ENCODE measurements at places on chromosomes 16 and 17.

- DNase-seq, result no peak
Measured at GRCh38 chr16:87782033-87782432, 16.2 kb upstream of the KLHDC4 start.

DNA sequence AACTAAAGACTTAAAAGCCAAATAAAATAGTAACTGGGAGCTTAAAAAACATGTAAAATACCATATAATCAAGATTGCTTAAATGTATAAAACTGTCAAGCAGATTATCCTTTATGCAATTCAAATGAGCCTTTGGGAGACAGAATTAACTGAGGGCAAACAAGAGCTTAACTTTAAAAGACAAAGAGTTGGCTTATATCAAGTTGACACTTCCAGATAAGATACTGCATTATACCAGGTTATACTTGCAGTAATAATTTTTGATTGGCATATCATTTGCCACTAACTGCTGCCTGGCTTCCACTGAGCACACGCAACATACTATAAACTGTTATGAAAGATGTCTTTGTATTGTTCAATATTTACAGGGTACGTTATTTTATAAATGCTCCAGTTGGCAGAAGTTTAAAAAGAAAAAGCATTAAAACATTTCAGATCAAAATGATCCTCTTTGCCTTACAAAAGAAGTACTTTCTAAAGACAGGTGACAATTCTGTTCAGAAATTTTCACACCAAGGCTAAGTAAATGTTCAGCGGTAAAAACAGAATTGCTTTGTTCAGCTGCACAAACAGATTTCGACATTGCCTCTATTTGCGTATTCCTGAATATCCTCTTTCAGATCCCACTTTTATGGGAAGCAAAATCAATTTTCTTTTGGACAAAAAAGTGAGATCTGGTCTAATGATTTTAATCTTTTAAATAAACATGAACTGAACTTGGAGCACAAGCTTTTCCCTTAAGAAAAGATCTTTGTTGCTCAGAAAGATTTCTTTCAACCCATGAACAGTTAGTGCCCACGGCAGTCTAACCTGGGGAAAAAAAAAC lies 50.7 kb downstream of the TOX3 start:
- DNase-seq, result no peak

DNA sequence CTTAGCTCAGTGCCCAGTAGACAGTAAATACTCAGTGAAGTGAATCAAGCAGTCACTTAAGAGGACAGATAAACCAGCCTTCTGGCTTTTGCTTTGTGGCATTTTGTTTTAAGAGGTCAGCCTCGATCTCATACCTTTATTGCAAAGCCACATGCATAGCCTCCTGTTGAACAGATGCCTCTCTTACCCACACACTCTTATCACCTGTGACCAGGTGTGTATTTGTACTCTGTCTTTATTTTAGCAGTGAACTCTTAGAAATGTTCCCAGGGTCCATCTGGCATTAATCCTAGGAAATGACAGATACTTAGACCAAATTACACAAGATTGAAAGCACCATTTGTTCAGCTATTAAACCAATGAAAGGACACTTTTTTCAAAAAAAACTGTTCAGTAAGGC lies 1426.5 kb downstream of the CDH11 start:
- DNase-seq, result no peak

GRCh38 chr16:60686824-60687223 lies 1349.4 kb downstream of the CDH8 start:
- DNase-seq, result no peak

GRCh38 chr17:15999974-16000827 lies 577 bp downstream of the TTC19 start:
- DNase-seq, result no peak

GRCh38 chr17:36089888-36090836 lies at the start of gene CCL3:
CCL3 (minus strand) TSS chr17:36090143; CDS start chr17:36090058, 85 bp downstream.
- DNase-seq, result peak; percentile 17

DNA sequence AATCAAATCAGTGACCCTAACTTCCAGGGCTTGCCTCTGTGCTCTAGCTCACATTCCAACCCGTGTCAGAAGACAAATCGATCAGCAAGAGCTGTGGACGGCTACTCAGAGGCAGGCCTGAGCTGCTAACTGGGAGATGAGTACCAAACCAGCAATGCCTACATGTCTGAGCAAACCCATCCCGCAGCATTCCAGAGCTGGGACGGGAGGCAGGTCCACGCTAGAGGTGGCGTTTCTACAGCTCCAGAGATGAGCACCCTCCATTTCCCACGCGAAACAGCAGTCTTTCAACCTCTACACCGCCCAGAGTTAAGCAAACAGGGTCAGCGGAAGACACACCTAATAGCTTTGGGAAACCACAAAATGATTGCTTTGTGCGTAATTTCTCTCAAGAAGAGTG lies 6.5 kb downstream of the NXN start:
- DNase-seq, result no peak

DNA sequence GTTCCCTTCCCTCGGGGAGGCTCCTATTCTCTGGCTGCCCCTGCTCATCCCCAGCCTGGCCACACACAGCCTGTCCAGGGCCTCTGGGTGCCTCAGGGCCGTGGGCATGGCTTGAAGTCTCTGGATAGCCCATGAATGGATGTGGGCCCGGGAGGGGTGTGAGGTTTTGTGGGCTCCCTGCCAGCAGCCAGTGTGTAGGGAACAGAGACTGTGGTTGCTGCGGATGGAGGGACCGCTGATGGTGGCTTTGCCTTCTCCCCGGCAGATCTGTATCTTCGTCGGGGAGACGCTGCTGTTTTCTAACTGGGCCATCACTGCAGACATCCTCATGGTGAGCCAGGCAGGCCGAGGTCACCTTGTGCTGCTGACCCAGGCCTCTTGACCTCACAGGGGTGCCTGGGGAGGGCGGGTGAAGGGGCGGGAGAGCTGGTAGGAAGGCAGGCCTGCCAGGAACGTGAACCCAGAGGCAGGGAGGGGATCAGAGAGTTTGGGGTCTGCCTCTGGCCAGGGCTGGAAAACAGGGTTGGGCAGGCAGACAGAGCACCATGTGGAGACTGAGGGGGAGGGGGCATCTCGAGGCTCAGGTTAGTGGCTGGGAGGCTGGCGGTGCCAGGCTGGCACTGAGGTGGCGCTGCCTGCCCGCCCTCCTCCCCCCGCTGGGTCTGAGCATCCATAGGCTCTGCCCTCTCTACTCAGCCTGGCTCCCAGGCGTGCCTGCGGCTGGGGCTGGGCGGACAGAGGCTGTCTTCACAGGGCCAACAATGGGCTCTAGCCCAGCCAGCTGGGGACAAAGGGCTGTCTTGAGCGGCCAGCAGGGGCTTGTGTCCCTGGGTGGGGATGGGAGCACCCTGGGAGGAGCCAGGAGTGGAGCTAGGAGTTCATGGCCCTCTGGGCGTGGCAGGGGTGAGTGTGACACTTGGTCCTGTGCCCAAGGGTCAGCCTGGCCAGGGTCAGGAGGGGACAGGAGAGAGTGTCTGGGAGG lies 21.4 kb downstream of the MYBBP1A start:
- DNase-seq, result no peak

DNA sequence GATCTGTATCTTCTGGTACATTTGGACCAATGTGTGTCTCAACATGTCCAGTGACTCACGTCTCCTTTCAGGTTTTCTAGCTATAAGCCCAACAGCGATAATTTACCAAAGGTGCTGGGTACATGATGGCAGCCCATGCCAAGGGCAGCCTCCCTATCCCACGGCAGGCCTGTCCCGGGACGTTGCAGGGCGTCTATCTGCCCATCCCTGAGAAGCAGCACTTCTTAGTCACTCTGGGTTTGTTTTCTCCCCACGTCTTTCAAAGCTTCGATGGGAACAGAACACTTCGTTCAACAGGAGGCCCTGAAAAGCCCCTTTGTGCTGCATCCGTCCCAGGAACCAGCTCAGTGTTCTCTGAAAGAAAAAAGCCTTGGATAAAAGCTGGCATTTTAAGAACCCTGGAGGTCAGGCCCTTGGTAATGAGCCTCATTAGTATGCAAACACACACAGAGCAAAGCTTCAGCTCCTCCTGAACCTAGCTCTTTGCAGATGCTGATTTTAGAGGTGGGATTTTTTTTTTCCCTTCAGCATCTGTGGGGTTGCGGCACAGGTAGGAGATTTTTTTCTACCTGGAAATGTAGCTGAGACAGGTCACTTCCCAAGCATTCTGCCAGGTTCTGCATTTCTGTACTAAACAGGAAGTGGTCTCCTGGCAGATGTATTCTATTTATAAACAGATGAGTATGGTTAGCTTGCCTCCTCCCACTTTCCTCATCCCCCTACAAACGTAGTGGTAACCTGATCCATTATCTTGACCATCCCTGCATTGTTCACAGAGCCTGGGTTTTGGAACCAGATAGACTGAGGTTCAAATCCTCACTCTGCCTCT lies 17.5 kb upstream of the MT4 start:
- DNase-seq, result no peak

GRCh38 chr16:35714665-35715064 lies 2255.3 kb downstream of the TP53TG3F start:
- DNase-seq, result no peak

- no peak for DNase-seq
Measured at GRCh38 chr16:90018652-90019542, at the start of gene DBNDD1. DBNDD1 (minus strand) TSS chr16:90019456; CDS start chr16:90019341, 115 bp downstream.

GRCh38 chr17:67868176-67868575 lies 42.9 kb downstream of the BPTF start:
- no peak for DNase-seq

GRCh38 chr17:37219876-37220606 lies 155.7 kb upstream of the C17orf78 start:
- DNase-seq, result no peak

DNA sequence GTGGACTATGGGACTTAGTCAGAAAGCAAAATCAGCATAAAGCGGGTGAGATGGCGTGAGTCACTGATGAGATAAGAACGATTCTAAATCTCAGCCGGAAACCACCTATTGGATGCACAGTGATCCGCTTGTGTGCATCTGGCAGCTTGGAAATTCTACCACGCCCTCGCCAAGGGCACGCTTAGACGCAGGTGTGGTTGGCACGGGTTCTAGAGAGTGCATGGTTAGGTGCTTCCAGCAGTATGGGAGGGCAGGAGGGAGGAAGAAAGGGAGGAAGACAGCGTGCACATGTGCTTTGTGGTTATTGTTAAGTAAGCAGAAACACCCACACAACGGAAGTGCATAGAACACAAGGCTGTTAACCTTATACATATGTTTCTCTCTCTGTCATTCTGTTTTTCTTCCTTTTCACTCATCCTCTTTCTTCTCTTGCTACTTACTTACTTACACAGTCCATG lies 374.0 kb upstream of the ASIC2 start:
- DNase-seq, result no peak

DNA sequence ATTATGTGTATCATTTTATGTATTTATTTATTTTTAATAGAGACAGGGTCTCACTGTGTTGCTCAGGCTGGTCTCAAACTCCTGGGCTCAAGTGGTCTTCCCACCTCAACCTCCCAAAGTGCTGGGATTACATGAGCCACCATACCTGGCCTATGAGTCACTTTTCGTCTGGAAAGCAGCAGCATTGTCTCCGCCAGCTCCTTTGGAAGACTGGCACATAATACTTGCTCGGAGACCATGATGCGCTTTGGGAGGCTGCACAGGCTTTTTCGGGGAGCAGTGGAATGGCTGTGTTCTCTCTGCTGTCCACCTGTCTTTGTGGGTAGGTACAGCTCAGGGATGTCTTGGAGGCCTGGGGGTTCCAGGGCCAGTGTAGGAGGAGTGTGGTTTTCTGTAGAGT lies 102.2 kb downstream of the AATF start:
- DNase-seq, result no peak

- DNase-seq, result no peak
Measured at GRCh38 chr17:43442711-43443110, 41.1 kb upstream of the DHX8 start.

GRCh38 chr16:72018470-72018869 lies 9.9 kb downstream of the DHODH start:
- DNase-seq, result no peak

DNA sequence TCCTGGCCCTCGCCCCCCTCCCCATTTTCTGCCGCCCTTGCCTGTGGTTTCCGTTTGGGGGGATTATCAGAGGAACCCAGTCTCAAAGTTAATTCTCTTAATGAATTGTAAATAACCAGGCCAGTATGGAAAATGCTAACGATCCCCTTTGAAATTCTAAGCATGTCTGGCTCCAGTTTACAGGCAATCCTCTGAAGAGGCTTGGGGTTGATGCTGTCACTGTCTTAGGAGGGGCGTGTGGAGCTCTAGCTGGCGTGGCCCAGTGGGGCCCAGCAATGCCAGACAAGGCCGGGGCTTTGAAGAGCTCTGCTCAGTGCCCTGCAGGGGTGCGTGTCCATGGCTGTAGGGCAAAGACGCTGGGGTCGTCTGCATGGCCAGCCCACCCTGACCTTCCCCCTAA lies 164.6 kb downstream of the CYLD start:
- DNase-seq, result no peak

DNA sequence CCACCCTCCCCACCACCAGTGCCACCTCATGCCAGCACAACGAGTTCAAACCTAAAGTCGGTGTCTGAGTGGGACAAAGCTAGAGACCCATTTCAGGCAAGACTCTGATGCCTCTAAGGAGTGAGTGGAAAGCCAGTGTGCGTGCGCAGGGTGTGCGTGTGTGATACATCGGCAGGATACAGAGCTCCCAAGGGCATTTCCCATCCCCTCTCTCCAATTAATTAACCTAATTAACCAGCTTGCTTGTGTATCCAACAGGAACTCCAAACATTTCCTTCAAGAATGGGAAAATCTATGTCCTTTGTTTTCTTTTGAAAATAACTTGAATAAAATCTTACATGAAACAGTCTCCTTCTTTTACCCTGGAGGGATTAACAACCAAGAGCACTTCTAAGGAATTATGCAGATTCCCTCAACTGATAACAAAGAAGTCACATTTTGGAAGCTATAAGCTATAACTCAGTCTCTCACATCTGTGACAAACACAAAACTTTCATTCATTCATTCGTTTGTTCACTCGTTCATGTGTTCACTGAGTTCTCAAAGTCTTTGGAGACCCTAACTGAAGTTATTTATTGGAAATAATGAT lies 9.9 kb downstream of the ATPAF2 start:
- DNase-seq, result no peak

DNA sequence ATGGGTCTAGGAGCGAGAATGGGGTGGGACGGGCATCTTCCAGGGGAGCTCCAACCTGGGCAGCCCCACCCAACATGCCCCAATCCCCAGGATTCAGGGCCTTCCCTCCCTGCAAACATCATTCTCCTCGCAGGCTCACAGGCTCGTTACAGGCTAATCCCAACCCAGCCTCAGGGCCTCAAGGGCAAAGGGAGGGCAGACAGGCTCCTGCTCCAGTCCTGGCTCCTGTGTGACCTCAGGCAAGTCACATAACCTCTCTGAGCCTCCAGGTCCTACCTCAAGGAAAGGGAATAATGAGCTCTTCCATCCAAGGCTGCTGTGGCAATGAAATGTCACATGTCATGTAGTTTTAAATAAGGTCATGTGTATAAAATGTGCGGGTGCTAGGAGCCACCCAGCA lies 186.5 kb upstream of the TNRC6C start:
- DNase-seq, result no peak

- DNase-seq, result no peak
Measured at GRCh38 chr17:82935966-82936767, 96.3 kb upstream of the ZNF750 start.
